ENCODE measurements at places on chromosomes 11 and 22.

DNA sequence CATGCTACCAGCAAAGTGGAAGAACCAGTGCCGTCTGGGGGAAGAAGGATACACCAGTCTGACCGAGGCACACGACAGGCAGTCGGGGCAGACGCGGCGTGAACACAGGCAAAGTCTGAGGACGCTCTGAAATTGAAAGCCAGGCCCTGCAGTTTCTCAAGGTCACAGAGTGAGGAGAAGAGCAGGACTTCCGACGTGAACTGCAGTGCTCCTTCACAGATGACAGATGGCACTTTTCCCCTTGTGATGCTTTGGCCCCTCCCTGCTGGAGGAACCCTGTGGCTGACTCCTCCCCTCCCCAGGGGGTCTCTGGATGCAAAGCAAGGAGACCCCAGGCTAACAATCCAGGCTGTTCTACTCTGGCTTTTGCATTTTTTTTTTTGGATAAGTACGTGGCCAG, 19.6 kb upstream of the JAM3 start:
- DNase-seq: no peak

- DNase-seq: no peak
Observed at GRCh38 chr11:111283945-111284481, 14.3 kb upstream of the POU2AF3 start.

- no peak for DNase-seq
Observed at GRCh38 chr22:44423556-44424358, 74.3 kb downstream of the RTL6 start.

DNA sequence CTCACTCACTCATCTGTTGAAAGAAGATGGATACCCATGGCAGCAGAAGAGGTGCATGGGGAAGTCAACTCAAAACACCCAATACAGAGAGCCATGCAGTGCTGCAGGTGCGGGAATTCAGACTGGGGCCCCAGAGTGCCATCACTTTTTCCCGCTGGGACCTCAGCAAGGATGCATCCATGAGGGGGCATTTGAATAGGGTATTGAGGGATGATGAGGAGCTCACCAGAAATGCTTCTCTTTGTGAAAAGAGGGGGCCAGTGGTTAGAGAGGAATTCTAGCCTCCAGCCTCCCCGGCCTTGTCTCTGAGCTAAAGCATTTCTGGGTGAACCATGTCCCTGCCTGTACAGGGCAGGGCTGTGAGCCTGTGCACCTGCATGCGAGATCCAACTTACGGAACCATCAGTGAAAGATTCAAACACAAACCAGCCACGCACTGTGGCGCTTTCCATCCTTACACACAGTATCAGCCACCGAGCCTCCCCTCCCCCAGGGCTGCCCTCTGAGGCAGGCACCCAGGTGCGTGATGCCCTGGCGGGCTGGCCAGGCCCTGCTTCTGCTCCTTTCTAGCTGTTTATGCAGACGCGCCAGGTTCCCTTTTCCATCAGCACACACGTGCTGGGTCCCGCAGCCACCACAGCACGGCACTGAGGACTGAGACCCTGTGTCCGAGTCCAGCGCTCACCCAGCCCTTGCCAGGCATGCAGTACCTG, 1177.2 kb downstream of the BRD1 start:
- DNase-seq: no peak

DNA sequence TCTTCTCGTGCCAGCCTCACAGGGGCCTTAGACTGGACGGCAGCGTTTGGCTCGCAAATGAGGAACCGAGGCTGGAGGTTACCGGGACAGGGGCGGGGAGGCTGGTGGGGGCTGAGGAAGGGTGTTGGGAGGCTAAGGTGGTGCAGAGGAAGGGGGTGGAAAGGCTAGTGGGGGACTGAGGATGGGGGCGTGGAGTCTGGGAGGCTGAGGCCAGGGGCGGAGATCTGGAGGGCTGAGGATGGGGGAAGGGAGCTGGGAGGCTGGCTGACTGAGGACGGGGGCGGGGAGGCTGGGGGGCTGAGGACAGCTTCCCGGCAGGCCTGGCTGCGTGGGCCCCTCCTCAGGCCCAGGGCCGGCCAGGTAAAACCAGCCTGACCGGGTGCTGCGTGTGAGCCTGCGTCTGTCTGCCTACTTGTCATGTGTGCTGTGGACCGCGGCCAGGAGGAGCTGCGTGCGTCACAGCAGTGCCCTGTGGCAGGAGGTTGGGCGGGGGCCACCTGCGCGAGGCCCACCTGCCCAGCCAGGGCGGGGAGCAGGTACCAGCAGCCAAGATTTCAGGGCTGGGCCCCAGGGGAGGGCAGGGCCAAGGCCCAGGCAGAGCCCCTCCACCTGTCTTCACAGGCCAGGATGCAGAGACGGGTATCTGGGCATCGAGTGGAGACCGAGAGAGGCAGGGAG, 9.4 kb upstream of the PIM3 start:
- DNase-seq: no peak

DNA sequence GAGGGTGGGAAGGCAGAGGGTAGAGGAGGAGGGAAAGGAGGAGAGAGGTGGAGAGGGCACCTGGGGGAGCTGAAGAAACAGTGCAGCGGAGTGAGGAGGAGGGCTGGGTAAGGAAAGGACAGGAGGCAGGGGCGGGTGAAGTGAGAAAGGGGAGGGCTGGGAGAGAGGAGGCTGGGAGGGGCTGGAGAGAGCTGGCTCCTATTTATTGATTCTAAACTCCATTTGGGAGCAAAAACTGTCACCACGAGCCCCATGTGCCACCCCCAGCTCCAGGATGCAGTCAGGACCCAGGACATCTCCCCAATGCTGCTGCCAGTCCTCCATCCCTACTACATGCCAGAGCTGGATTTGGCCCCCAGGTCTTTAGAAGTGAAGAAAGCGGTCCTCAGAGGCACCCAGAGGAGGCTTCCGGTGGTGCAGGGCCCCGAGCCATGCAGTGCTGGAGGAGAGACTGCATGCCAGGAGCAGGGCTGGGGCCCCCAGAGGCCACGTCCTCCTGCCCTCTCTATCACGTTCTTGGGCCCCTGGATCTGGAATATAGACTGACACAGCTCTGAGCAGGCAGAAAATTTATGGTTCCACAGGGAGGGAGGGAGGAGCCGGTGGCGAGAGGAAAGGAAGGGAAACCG, 53.7 kb downstream of the SLC22A12 start:
- no peak for DNase-seq

DNA sequence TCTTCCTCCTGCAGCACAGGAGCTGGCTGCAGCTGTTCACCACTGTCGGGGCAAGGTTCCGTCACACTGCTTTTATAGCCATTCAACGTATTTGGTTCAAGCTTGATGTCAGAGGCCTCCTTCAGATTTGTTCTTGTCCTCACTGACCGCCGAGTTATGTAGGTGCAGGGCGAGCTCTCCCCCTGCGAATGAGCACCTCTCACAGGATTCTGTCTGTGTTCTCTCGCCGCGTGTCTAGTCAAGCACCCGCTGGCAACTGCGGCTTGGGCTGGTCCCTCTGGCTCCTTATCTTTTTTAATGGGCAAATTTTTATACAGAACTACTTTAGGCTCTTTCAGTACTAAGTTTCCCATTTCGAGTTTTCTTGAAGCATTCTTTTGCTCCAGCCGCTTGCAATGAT, 37.4 kb upstream of the CHKA start:
- no peak for DNase-seq

Data from AG10803 (cell line).